Left renal pelvis (tissue), 4 donors: ENCODE measurements at places on chromosomes 7 and 10. TPM values are rescaled to one million over a fixed set of nuclear protein-coding genes. Genes with fewer than 3 reads are reported as not detected.

GRCh38 chr10:102629661-102630614 is 14.3 kb upstream of the TRIM8 start:
- no peak for DNase-seq

- no peak for DNase-seq
Observed at GRCh38 chr10:110632591-110633215, 11.4 kb upstream of the RBM20 start.

The KCNIP2 gene
- 3.3 TPM for polyA plus RNA-seq

The FKBP14 gene
- 20.6 TPM for polyA plus RNA-seq

DNA sequence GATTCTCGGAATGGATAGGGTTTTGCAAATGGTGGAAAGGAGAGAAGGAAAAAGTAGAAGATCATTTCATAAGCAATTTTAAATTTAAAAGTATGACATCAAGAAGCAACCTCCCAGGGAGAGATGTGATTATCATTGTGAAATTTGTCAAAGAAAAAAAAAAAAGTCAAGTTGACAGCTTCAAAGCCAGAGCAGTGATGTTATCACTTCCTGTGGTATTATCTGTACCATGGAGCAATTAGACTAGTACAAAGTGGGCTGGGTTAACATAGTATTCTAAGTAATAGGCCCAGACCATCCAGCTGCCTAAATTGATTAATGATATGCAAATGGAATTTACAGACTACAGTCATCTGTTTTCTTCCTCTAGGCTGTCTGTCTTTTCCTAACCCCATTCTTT is 84.0 kb upstream of the NPY start:
- no peak for DNase-seq

The TBATA gene
- not detected for polyA plus RNA-seq

DNA sequence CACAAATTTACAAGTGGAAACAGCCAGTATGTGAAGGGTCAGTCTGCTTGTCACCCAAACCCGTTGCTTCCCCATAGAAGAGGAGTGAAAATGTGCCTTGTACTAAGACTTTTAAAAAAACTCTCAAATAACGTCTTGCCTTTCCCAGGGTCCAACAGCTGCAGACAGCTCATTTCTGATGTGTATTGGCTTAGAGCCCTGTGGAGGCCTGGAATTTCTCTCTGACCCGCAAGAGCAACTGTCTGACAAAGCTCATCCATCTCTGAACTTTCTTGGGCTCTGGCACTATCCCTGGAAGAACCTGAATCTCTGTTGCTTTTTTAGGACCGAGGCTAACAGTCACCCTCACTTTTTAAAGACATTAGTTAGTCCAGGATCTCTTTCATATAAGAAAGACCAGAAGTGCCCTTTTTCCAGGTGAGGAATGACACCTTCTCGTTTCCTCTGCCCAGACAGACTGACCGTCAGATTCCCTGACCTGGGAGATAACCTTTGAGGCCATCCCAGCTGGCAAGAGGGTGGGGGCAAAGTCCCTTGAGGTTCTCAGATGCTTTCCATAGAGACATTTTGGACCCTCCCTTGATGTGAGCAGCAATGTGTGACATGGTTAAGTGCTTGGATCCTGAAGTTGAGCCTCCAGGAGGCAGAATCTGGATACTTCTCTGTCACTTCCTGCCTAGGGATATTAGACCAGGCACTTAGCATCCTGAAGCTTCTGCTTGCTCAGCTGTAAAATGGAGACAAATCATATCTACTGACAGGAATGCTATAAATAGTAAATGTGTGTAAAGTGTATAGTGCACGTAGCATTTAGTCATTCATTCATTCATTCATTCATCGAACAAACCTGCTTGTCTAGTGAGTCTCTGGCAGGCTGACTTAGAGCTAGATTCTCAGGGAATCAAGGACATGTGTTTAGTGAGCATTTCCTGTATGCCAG is 4.5 kb upstream of the NODAL start:
- no peak for DNase-seq
